ENCODE measurements at places on chromosomes 11 and 22.

GRCh38 chr11:128759597-128759996 lies 65.7 kb downstream of the FLI1 start:
- DNase-seq: no peak

DNA sequence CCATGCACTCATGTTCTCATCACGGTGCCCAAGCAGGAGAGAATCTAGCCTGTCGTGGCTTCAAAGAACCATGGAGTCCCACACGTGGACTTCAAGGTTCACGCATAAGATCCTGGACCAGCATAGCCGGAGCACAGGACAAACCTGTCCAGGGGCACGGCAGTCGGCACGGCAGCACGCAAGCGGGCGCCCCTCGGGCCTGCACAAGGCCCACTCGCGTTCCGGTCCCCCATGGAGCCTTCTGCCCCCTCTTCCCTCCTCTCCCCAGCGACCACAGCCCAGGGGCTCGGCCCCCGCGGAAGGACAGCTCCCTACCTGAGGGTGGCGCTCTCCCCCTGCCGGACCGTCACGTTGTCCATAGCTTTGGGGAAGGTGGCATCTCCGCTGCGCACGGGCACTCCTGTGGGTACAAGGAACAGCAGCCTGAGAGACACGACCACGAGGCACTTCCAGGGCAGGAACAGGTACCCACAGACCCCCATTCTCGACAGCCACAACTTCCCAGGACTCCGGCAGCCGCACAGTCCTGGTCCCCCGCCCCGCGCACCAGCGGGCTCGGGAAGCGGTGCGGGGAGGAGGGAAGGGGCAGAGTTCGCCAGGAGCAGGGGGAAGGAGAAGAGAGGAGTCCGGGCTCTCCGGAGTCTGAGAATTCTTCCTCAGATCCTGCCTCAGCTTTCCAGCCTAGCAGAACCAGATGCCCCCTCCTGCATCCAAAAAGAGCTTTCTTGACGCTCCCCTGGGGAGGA lies 589.5 kb downstream of the OPCML start:
- DNase-seq: no peak

- no peak for DNase-seq
Observed at GRCh38 chr11:134406264-134407185, 5.5 kb downstream of the B3GAT1 start.

DNA sequence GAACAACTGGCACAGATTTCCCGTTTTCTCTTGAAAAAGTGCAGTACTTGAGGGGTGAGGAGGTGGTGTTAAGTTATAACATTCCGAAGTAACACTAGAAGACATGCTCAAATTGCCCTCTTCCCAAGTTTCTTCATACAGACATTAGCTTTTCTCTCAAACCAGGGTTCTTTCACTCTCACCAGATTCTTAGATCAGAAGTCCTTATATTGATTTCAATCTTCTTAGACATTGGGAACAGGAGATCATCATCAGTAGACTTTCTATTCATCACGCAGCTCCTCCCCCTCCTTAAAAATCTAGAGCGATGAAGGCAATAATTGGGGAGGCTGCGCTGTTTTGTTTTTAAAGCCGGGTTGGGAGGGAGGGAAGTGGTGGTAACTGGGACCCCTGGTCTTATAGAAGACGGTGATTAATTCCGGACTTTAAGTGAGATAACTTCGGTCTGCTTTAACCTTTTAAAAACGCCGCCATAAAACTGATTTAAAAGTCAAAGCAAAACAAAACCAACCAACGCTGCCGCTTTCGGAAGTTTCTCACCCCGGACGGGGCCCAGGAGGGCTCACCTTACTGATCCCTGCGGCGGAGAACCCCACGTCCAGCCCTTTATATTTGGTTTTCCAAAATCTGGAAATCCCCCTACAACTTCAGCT lies 665 bp downstream of the USP28 start:
- DNase-seq: peak; percentile 40

DNA sequence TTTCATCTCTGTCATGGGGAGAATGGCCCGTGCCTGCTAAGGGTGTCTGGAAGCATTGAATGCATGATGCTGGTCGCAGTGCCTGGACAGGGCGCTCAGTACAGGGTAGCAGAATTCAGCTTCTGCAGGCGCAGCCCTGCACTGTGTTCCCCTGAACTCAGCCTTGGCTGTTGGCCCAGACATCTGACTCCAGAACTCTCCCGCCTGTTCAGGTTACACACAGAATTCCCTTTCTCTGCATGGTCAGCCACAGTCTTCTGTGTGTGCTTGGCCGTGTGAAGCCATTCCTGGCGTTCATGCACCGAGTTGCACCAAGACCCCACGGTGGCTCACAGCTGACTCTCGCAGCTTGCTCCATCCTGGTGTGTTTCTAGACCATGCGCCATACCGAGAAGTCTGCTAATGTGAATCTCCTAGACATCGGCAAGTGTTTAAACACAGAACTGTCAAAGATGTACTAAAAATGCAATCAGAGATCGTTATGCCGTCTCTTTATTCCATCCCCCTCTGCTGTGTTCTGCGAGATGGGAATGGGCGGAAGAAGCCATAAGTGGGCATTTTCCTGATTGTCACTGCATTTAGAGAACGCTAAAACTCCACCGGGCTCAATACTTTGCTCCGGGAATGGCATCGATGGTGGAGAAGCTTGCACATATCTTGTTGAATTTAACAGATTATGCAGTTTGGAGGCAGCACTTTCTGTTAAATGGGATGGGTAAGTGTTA lies 55.6 kb downstream of the MPPED1 start:
- DNase-seq: no peak

- DNase-seq: no peak
Observed at GRCh38 chr22:35398591-35398973, 1.4 kb upstream of the MCM5 start.

DNA sequence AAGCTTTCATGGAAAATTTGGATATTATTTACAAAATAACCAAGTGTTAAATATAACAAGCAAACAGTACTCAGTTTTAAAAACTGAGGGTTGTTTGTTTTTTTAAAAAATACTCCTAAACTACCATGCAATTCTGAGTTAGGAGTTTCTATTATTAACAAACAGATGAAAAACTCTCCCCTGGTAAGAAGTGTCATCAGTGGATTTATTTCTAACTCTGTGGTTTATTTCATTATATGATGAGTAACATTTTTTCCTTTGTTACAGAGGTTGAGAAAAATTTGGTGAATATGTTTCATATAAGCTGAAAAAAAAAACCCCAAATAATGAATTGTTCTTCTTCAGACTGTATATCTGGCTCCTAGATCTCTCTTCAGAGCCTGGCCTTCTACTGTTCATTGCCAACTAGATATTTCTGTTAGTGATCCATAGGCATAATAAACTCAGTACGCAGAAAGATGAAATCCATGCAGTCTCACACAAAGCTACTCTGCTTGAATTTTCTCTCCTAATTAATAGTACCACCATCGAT lies 29.4 kb upstream of the PDE3B start:
- DNase-seq: no peak

- no peak for DNase-seq
Observed at GRCh38 chr22:19877626-19878339, 23.1 kb upstream of the GNB1L start.

GRCh38 chr22:24504540-24504939 lies 9.4 kb downstream of the UPB1 start:
- no peak for DNase-seq

DNA sequence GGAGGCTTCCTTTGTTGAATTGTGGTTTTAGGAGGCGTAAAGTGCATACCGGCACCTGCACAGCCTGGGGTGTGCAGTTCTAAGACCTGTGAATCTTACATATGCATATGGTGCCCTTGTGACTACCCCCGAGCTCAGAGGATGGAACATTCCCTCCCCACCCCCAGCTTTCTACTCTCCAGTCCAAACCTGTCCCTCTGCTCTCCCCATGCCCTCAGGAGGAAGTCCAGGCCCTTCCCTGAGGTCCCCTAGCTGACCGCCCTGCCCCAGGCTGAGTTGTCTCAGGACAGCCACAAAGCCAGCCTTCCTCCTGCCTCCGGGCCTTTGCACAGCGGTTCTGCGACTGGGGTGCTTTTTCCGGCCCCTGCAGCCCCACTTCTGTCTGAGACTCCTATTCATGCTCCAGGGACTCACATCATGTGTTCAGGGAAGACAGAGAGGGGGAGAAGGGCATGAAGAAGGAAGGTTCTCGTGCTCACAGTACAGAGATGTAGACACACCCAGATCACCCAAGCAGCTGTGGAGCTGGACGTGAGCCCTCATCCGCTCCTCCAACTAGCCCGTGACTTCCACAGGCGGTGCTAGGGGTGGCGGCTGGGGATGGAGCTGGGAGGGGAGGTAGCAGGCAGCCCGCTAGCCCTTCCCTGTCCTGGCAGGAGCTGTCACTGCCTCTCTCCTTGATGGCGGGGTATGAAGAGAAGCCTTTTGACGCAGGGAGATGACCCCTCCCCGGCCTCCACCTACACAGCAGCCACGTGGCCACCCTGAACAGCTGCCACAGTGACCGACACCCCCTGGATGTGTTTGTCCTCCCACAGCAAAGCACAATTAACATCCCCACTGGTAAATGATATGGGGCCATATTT lies 50.8 kb downstream of the FLRT1 start:
- no peak for DNase-seq

DNA sequence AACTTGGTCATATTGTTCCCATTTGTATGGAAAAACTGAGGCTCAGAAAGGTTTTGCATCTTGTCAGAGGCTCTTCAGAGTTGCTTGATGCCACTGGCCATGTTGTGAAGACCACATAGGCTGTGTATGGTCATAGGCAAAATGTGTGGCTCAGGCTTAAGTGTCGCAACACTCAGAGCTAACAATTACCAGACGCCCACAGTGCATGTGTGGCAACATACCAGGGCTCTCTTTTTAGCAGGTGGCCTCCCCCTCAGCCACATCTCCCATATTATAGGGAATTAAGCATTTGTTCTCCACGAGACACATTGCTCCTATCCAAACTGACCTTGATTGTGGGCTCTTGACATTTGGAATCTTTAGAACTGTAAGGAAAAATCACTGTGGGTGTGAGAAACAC lies 802.5 kb downstream of the DLG2 start:
- no peak for DNase-seq

GRCh38 chr11:117538263-117539135 lies 210.8 kb downstream of the CEP164 start:
- no peak for DNase-seq

GRCh38 chr11:106695506-106695905 lies 322.8 kb downstream of the GUCY1A2 start:
- no peak for DNase-seq

- DNase-seq: no peak
Observed at GRCh38 chr11:69213316-69213715, 57.6 kb downstream of the SMIM38 start.

DNA sequence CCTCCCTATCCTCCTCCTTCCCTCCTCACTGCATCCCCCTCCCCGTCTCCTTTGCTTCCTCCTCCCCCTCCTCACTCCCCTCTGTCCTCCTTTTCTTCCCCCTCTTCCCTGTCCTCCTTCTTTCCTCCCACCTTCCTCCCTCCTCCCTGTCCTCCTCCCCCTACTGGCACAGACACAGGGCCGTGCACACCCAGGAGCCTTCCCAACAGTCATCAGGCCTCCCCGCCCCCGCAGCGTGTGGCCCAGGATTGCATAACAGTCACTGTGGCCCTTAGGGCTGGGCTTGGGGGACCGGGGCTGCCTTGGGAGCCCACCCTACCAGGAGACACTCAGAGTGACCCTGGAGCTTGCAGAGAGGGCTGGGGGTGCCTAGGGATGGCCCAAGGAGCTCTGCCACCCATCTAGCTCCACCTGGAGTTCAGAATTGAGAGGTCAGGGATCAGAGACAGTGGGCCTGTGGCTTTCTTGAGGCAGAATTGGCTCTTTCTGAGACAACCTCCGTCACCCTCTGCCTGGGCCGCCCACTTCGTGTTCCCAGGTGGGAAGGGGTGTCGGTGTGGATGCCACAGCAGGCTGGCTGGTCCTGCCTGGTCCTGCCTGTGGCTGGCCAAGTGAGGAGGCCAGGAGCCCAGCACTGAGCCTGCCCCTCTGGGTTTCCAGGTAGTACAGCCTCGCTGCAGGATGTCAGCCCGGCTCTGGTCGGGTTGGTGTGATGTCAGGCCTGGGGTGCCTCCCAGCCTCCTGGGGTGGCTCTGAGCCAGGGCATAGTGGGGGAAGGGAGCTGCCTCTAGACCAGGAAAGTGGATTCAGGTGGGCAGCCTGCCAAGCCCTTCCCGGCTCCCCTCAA lies 1.6 kb downstream of the SPI1 start:
- DNase-seq: peak; percentile 76

DNA sequence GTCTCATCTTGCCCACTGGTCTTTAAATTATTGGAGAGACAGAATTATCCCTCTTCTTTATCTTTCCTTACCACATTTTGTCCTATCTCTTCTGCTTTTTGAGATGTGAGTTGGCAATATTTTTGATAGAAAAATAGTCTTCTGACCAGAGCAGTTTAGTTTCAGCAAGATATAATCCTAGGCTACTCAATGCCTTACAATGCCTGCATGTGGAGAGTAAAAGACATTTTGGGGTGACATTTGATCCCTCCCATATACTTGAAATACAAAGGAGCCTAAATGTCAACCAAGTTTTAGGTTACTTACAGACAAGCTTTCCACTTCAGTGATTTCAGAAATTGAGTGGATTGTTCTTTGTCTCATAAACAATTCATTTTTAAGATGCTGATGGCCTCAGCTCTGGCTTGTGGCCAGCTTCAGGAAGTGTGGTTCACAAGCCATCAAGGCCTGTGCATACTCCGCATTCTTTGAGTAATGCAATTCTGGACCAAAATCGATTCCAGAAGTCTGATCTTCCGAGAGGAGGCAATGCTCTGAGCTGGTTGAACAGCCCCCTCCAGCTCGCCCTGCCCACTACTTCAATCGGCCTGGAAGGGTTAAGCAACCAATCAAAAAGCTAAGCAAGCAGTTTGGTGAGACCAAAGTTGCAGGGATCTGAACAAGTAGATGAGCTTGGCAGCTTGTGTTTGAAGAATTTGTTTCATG lies 274.4 kb downstream of the BLID start:
- no peak for DNase-seq
